Cardiac fibroblast (primary cell): ENCODE measurements at places on chromosomes 3 and 15.
A peak's percentile ranks its signal among the peaks of the same experiment; 100 is the strongest.

DNA sequence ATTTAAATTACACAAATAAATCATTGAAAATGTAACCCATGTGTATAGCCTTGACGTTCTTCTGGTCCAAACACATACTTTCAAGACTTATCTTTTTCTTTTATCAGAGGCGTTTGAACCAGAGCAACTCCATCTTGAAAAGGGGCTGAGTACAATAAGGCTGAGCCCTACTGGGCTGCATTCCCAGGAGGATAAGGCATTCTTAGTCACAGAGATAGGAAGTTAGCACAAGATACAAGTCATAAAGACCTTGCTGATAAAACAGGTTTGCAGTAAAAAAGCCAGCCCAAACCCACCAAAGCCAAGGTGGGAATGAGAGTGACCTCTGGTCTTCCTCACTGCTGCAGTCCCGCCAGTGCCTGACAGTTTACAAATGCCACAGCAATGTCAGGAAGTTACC is 101.0 kb upstream of the IGSF10 start:
- DNase-seq = peak; percentile 41

DNA sequence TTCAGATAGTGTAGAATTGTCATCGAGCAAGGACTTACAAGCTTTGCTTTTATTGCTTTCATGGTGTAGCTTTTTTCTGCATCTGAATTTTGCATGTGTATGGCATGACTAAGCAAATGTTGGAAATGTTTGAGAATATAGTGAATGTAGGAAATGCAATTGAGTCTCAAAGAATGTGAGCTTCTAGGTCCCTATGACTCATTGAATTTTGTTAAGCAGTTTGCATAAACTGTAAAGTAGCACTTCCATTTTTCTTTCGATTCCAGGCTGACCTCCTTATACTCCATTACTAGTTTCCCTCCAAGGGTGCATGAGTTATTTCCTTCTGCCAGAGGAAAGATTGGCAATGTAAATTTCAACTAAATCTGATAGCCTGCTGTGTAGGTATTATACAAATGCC is 619.2 kb downstream of the DIPK2A start:
- peak; percentile 73 for DNase-seq

DNA sequence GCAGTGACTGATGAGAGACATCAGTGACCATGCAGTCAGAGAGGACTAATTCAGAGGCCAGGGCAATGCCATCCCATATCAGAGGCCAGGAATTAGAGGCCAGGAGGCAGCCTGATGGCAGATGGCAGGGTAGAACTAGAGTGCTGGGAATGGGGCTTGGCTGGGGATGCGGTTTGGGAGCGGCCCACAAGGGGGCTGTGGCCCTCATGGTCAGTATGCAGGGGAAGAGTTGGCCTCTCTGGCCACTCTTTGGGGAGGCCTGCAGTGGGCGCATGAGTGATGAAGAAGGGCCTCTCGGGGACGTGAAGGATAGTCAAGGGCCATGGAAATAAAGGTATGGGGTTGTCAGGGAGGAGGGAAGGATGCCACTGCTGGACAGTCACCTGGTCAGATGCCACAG is 101.7 kb downstream of the EEFSEC start:
- no peak for DNase-seq

DNA sequence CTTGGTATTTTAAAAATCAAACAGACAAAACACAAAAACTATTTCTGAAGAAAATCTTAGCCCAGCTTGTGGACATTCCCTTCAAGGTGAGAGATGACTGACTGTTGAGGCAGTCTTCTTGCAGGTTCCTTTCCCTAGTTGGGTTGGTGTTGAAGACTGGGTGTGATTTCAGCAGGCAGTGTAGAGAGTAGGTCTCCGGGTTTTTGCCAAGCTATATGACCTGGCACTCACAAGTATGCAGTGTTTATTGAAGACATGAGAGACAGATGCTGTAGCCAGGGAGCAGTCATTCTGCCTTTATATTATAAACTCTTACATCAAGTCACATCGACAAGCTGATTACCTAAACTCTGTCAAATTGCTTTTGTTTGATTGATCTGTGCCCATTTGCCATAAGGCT is 17.5 kb downstream of the SENP8 start:
- no peak for DNase-seq

DNA sequence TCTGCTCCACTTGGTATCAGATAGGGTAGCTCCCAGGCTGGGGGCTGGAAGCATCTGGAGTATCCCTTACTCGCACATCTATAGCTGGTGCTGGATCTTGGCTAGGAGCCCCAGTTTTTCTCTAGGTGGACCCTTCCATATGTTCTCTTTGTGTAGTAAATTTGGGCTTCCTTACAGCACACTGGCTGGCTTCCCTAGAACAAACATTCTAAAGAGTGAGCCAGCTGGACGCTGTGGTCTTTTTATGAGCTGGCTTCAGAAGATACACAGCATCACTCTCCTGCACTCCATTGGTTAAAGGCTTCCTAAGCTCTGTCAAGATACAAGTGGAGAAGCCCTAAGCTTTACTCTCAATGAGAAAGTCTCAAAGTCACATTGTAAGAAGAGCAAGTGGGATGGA is 322.1 kb downstream of the WDR72 start:
- DNase-seq = no peak

DNA sequence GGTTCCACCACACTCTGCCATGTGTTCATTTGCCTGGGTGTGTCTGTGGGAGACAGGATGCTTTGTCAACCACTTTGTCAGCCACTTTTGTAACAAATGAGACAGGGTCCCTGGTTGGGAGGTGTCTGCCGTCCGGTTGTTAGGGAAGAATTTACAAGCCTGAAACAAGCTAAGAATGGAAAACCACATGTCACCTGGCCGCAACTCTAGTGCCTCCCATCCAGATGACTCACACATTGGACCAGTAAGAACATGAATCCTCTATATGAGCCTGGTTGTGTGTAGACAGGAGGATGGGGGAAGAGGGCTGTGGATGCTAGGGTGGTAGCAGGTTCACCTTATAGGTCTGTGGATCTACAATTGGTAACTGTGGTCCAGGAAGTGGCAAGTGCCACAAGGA is 335.3 kb downstream of the CLSTN2 start:
- no peak for DNase-seq

DNA sequence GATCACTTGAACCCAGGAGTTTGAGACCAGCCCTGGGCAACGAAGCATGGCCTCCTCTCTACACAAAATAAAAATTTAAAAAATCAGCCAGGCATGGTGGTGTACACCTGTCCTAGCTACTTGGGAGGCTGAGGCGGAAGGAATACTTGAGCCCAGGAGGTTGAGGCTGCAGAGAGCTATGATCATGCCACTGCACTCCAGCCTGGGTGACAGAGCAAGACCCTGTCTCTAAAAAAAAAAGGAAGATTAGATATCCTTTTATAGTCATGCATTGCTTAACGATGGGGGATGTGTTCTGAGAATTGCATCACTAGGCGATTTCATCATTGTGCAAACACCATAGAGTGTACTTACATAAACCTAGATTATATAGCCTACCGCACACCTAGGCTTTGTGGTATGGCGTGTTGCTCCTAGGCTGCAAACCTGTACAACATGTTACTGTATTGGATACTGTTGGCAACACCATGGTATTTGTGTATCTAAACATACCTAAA is 12.6 kb downstream of the ALAS1 start:
- peak; percentile 72 for DNase-seq

DNA sequence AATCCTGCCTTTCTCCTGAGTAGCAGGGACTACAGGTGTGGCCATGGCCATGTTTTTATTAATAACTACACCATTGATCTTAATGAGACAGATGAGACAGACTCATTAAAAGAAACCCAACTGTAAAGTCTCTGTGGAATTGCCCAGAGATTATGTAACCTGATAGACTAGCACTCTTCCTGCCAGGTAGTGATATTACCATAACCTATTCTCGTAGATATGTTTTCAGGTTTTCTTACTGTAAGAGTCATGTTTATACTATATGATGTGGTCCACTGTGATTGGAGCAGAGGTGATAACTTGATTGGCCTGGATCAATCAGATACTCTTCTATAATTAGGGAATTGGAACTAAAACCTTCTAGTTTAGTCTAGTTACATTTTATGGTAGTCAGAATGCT is 93.7 kb downstream of the NFKBIZ start:
- no peak for DNase-seq

DNA sequence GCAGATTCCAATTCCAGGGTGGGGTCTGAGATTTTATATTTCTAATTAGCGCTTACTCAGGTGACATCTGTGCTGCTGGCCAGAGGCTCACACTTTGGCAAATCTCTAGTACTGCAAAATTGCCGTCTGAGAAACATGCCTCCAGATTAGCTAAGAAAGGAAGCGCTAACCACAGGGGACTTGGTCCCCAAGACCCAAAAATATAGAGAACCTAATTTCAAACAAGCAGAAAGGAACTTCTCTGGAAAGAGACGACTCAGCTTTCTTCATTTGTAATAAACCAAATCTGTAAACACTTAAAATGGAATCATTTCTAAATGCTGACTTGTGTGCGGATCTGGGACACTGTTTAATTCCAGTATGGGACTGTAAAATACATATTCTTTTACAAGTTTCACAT is 55.7 kb downstream of the B3GNT5 start:
- DNase-seq = no peak

DNA sequence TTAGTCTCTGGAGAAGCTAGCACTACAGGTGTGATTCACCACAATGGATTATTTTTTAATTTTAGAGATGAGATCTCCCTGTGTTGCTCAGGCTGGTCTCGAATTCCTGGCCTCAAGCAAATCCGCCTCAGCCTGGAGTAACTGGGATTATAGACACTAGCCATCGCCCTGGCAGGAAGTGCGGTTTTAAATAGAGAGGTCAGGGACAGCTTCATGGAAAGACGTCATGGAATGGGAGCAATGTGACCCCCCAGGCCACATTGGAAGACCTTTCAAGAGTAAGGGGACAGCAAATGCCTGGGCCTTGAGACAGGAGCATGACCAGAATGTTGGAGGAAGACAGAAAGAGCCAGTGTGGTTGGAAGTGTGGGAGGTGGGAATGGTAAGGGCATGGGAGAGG is 2.2 kb upstream of the ISG20 start:
- no peak for DNase-seq

DNA sequence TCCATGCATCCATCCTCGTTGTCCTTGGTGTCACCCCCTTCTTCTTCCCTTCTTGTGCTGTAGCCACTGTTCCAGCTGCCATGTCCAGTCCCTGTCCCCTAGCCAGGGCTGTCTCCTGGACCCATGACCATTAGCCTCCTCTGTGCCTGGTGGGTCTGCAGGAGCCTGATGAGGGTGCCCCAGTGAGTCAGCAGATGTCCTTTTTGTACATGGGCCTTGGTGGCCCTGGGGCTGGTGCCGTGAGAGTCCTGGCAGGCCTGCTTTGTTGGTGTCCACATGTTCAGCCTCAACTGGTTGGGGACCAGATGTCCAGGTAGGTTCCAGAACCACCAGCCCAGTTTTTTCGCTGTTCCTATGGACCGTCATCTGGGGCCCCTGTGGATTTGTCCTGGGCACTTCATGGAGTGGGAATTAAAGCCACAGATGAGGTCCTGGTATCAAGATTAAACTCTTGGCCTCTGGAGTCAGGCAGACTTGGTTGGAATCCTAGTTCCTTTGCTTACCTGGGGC is 66.1 kb downstream of the FBLN2 start:
- DNase-seq = no peak

GRCh38 chr3:185758912-185759311 is 65.9 kb downstream of the IGF2BP2 start:
- DNase-seq = no peak

DNA sequence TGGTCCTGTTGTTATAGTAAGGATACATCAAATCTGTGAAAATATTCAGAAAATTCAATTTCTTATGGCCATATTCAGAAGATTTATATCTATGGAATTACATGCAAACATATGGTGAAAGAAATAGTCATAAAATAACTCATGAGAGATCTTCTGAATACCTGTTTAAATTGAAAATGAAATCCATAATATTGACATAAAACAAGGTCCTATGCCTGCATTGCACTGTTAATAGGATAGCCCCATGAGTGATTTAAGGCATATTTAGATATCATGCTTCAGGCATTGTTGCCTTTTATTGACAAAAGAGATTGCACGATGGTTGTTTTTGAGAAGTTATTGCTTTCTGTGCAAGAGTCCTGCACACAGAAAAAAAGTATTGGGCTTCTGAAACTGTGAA is 591.7 kb upstream of the ZNF717 start:
- no peak for DNase-seq

GRCh38 chr15:60932051-60932915 is 296.8 kb downstream of the RORA start:
- DNase-seq = peak; percentile 80

DNA sequence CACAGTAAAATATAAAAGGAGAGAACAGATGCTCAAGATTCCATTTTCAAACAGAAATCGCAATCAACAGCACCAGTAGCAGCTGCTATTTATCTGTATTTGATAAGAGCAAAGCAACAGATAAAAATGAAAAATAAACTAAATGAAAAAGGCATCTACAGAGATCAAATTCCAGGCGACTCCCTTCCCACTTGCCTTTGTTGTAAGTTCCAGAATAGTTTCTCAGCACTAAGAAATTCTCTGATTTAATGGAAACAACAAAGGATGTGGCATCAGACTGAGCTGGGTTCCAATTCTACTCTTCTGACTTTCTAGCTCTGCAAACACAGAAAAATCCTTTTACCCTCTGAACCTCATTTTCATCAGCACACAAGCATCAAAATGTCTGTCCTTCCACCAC is 110.8 kb upstream of the MME start:
- DNase-seq = no peak

DNA sequence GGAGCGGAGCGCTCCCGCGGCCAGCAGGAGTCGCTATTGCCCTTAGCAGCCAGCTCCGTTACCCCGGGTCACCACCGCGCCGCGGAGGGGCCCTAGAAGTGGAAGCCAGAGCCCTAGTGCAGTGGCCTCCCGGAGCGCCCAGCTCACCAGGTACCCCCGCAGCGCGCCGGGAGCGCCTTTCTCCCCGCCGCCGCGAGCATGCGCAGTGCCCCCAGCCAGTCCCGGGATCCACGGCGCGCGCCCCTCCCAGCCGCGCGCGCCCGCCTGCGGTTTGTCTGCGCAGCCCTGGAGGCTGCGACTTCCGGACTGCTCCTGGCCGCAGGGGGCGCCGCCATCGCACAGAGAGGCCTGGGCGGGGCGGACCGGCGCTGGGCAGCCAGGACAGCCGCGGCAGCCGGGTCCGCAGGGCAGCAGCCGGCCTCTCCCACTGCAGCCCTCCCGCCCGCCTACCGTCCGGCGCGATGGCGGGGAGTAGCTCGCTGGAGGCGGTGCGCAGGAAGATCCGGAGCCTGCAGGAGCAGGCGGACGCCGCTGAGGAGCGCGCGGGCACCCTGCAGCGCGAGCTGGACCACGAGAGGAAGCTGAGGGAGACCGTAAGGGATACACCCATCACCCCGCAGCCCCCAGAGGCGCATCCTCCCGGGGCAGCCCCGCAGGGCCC is 5.7 kb downstream of the TPM1 start:
- DNase-seq = peak; percentile 97

GRCh38 chr15:69880571-69881301 is 217.0 kb downstream of the TLE3 start:
- no peak for DNase-seq
